ENCODE measurements at places on chromosomes 4 and X.

- no peak for DNase-seq
Measured at GRCh38 chr4:103092245-103092644, 7.4 kb downstream of the BDH2 start.

DNA sequence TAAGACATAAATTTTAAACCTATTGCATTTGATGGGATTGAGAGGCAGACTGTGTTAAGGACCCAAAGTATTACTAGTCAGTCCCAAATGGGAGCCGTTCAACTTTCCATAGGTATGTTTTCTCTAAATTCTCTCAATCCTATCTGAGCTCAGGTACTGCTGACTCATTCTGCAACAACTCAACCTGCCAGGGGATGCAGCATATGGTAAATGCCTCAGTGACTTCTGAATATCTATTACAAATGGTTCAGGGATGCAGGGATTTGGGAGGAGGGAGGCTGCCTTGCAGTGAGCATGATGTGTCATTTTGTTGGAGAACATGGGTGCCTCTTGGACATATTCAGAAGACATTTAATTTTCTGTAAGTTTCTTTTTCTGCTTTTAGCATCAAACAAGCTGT, 97.3 kb downstream of the HDAC8 start:
- DNase-seq, result no peak

DNA sequence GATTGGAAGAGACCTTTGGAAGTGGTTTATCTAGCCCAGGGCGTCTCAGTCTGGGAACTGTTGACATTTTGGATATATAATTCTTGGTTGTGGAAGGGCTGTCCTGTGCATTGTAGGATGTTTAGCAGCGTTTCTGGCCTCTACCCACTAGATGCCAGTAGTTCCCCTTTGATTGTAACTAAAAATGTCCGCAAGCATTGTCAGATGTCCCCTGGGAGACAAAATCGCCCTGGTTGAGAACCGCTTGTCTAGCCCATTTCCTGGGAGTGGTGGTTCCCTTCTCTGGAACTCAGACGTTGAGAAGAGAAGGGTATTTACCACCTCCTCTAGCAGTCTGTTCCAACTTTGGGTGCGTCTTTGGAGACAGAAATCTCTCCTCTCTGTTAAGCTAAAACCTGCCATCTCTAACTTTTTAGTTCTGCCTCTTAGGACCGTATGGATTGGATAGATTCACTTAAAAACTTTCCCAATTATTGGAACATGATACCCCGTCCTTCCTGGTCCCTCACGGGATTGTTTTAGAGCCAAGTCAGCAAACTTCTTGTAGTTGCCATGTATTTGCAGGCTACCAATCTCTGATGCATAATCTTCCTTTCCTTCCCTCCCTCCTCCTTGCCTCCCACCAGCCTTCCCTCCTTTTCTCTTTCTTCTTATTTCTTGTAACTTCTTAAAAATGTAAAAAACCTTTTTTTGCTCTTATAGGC, 13.9 kb downstream of the TMEM165 start:
- no peak for DNase-seq

DNA sequence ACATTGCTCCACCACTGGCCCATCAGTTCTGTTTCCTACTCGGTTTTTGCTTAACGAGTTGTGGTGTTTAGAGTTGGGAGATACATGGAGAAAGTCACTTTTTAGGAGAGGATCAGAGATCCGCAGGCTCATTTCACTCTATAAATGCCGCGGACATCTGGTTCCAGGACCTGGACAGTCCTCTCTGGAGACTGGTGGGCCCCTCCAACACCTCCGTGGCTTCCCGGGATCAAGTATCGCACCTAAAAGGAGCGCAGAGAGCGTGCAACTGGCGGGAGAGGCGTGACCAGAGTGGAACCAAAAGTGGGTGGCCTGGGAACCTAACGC, 9.9 kb upstream of the CLTRN start:
- DNase-seq, result no peak

- no peak for DNase-seq
Measured at GRCh38 chrX:68989865-68990606, 161.2 kb downstream of the EFNB1 start.

- no peak for DNase-seq
Measured at GRCh38 chr4:55077577-55077976, 47.8 kb downstream of the KDR start.
